CD4-positive, alpha-beta T cell (primary cell): ENCODE measurements at places on chromosomes 1 and 21.

DNA sequence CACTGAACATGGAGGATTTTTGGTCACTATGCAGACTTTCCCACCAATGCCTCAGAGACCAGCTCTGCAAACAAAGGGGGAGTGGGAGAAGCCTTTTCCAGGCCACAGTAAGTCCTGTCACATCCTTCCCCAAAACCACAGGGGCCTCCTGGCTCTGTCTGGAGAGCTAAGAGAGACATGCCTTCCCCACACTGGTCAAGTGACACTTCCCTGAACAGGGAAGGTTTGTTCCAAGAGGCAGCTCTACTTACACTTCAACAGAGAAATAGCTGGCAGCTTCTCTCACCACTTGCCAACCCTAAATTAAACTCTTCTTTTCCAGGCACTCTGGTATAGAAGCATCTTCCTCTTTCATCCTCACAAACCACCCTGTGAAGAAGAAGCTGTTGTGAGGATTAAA is 39.7 kb downstream of the EDN2 start:
- H3K27ac ChIP-seq, result no peak overlapping the region
- no peak overlapping the region for H3K4me3 ChIP-seq

GRCh38 chr1:182301467-182302198 is 90.0 kb downstream of the GLUL start:
- DNase-seq, result no peak
- H3K27ac ChIP-seq, result no peak overlapping the region
- no peaks in the 10 kb centered on the region for H3K36me3 ChIP-seq

DNA sequence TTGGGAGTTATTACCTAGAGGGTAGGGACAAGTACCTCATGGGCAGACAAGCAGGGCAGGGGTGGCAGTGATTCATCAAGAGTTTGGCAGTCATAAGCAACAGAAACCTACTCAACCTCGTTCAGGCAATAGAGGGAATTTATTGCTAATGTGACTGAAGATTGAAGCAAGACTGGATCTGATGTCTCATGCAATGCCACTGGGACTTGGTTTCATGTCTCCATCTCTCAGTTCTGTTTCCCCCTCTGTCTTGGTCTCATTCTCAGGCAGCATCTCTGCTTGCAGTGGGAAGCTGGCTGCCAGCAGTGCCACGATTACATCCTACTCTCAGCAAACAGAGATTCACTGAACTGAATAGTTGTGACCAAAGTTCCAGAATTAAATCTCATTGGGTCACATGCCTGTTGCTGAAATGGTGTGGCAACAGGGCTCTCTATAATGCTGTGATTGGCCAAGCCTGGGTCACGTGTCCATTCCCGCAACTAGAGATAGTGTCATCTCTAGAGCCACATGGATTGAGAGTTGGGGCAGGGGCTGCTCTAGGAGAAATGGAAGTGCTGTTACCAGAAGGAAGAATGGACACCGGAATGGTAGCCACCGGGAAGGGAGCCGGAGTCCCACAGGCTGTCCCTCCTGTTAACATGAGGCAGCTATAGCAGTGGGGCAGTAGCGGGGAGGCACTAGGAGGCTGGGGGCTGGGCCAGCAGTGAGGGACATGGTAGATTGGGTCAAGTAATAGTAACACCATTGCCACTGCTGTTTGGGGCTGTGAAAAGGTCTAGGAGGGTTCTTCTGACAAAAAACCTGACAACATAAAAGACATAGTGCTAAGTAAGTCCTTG is 3.9 kb upstream of the CDC42 start:
- no peak for DNase-seq
- no peak overlapping the region for H3K27ac ChIP-seq
- H3K4me1 ChIP-seq, result peaks cover 46% of the 10 kb centered on the region
- H3K27me3 ChIP-seq, result no peaks in the 10 kb centered on the region
- H3K4me3 ChIP-seq, result no peak overlapping the region

- H3K27me3 ChIP-seq, result no peaks in the 10 kb centered on the region
- H3K4me3 ChIP-seq, result no peak overlapping the region
- no peak for DNase-seq
- no peaks in the 10 kb centered on the region for H3K4me1 ChIP-seq
- H3K27ac ChIP-seq, result no peak overlapping the region
- no peaks in the 10 kb centered on the region for H3K36me3 ChIP-seq
Measured at GRCh38 chr1:78519446-78519845, 28.7 kb downstream of the PTGFR start.

DNA sequence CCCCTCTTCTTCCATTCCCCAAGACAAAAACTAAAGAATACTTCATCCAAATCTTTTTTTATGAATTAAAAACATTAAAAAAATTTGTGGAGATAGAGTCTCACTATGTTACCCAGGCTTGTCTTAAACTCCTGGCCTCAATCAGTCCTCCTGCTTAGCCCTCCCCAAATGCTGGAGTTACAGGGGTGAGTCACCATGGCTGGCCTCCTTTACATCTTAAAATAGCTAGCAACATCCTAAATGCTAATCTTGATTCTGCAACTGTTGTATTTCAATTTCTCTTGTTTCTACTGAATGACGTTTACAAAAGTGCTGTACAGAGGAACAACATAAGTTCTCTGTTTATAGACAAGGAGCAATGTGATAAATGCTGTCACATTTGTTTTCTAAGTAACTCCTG is 483.5 kb downstream of the ADGRL2 start:
- no peak overlapping the region for H3K4me3 ChIP-seq
- H3K27me3 ChIP-seq, result no peaks in the 10 kb centered on the region
- no peak overlapping the region for H3K27ac ChIP-seq

DNA sequence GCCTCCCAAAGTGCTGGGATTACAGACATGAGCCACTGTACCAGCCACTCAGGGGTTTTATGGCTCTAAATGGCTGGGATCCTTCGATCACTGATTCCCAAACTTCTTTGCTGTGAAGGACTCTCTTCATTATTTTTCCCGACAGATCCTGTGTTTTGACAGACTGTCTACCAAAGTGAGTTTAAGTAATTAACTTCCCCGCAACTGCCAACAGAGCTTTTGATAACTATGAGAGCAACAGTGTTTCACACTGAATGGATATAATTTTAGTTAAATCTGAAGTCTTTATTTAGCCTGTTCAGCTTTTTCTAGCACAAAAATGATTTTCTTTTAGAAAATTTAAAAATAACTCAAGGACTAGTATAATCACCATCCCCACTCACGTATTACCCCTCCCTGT is 12.6 kb upstream of the RABIF start:
- no peaks in the 10 kb centered on the region for H3K27me3 ChIP-seq
- H3K36me3 ChIP-seq, result peaks cover 45% of the 10 kb centered on the region
- H3K27ac ChIP-seq, result no peak overlapping the region
- H3K4me3 ChIP-seq, result no peak overlapping the region
- no peak for DNase-seq
- H3K4me1 ChIP-seq, result no peaks in the 10 kb centered on the region

DNA sequence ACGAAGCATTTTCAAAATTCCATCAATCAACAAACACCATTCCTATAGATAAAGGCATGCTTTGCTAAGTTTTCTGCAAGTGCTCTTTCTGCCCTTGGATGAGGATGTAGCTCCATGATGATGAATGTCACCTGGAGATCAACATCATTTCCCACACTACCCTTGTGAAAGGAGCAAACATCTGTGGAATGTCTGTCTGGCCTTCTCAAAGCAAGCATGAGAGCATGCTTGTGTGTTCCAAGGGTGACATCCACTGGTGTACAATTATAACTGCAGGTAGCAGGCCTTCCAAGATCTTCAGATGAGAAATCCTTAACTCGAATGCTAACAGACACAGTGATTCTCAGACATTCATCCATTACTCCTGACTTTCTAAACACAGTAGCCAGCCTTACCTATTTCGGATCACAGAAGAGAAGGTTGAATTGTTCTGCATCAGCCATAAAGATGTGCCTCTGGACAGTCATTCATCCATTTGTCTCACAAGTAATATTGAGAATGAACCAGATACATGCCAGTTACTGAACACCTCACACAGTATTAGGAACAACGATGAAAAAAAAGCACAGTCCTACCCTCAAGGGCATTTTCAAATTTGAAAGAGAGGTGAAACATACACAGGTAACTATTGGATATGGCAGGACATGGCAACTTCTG is 162.4 kb downstream of the TPR start:
- no peak for DNase-seq
- H3K27me3 ChIP-seq, result no peaks in the 10 kb centered on the region
- no peak overlapping the region for H3K27ac ChIP-seq
- H3K4me1 ChIP-seq, result no peaks in the 10 kb centered on the region

DNA sequence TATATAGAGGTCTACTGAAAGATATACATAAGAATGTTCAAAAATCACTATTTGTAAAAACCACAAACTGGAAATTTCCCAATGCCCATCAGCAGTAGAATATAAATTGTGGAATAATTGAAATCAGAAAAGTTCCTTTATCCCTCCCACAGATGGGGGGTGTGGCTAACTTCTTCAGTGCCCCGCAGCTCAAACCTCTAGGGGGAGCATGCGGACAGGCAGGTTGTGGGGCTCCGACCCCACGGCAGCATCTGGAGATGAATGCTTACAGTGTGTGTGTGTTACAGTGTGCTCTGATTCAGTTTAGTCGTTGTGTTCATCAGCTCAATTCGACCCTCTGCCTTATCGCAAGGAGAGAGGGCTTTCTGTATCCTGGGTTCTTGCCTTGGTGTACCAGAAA is 262.1 kb upstream of the LRRC7 start:
- H3K4me1 ChIP-seq, result no peaks in the 10 kb centered on the region
- H3K36me3 ChIP-seq, result no peaks in the 10 kb centered on the region
- no peaks in the 10 kb centered on the region for H3K27me3 ChIP-seq

GRCh38 chr21:42025376-42026081 is 15.4 kb upstream of the ZBTB21 start:
- H3K36me3 ChIP-seq, result no peaks in the 10 kb centered on the region
- no peak overlapping the region for H3K27ac ChIP-seq
- H3K4me3 ChIP-seq, result no peak overlapping the region
- no peaks in the 10 kb centered on the region for H3K4me1 ChIP-seq

- H3K27me3 ChIP-seq, result no peaks in the 10 kb centered on the region
- no peak overlapping the region for H3K4me3 ChIP-seq
- no peaks in the 10 kb centered on the region for H3K4me1 ChIP-seq
- no peak for DNase-seq
- H3K36me3 ChIP-seq, result no peaks in the 10 kb centered on the region
Measured at GRCh38 chr1:95506736-95507414, 272.9 kb downstream of the RWDD3 start.

- H3K27ac ChIP-seq, result no peak overlapping the region
- no peak for DNase-seq
- no peaks in the 10 kb centered on the region for H3K4me1 ChIP-seq
- no peak overlapping the region for H3K4me3 ChIP-seq
- H3K36me3 ChIP-seq, result no peaks in the 10 kb centered on the region
- no peaks in the 10 kb centered on the region for H3K27me3 ChIP-seq
Measured at GRCh38 chr1:181817091-181817490, 244.4 kb downstream of the ZNF648 start.

DNA sequence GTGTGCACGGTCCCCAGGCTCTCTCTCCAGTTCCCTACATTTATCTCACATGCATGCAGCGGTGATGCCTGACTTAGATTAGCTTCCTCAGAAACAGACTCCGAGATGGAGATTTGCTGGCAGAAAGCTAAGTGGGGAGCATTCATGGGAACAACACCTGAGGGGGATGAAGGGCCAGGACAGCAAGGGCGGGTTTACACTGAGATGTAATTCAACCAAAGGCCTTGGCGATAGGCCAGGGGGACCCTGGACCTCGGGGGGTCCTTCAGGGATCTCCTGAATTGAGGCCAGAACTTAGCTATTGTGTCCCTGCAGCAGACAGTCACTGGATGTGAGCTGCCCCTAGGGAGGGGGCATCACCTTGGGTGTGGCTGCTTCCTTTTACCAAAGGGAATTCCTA is 246.1 kb upstream of the CSF3R start:
- no peak overlapping the region for H3K27ac ChIP-seq
- H3K36me3 ChIP-seq, result no peaks in the 10 kb centered on the region
- H3K4me3 ChIP-seq, result no peak overlapping the region
- H3K27me3 ChIP-seq, result peaks cover 4% of the 10 kb centered on the region

DNA sequence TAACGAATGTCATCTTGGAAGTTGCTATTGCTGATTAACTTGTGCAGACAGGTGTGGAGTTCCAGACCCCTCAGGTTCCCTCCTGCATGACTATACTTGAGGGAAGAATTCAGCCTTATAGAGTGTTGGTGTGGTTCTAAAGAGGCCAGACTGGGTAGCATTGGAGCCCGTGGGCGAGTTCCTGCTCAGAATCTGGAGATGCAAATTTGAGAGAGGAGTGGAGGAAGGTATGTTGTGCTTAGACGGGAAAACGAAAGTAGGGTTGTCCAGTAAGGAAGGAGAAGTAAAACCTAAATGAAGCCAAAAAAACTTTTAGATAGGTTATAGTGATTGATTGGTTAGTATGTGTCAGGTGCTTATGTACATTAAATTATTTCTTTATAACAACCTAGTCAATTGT is 79.2 kb downstream of the ZNF326 start:
- no peak for DNase-seq
- no peak overlapping the region for H3K27ac ChIP-seq
- H3K4me1 ChIP-seq, result no peaks in the 10 kb centered on the region
- H3K4me3 ChIP-seq, result no peak overlapping the region
- H3K36me3 ChIP-seq, result no peaks in the 10 kb centered on the region

- H3K4me3 ChIP-seq, result no peak overlapping the region
- no peak for DNase-seq
- no peaks in the 10 kb centered on the region for H3K27me3 ChIP-seq
- H3K27ac ChIP-seq, result no peak overlapping the region
- no peaks in the 10 kb centered on the region for H3K4me1 ChIP-seq
Measured at GRCh38 chr1:53661496-53661895, 77.5 kb downstream of the GLIS1 start.

- no peak overlapping the region for H3K27ac ChIP-seq
- no peaks in the 10 kb centered on the region for H3K27me3 ChIP-seq
- peaks cover 26% of the 10 kb centered on the region for H3K4me1 ChIP-seq
Measured at GRCh38 chr1:9317591-9318417, 25.1 kb downstream of the SPSB1 start.

DNA sequence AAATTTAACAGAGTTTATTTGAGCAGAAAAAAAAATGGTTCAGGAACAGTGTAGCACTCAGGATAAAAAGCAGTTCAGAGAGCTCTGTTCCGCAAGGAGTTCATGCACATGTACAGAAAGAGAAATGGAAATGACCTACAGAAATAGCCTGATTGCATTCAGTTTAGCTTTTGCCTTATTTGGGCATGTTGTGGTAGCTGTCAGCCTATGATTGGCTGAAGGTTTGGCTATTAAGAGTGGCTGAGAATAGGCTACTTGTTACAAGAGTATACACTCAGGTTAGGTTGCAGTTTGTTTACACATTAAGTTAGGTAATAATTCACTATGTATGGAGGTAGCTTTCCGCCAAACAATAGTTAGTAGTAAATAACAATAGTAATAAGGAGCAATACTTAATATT is 511.0 kb upstream of the TMPRSS15 start:
- no peaks in the 10 kb centered on the region for H3K27me3 ChIP-seq
- no peaks in the 10 kb centered on the region for H3K4me1 ChIP-seq
- no peak overlapping the region for H3K4me3 ChIP-seq

DNA sequence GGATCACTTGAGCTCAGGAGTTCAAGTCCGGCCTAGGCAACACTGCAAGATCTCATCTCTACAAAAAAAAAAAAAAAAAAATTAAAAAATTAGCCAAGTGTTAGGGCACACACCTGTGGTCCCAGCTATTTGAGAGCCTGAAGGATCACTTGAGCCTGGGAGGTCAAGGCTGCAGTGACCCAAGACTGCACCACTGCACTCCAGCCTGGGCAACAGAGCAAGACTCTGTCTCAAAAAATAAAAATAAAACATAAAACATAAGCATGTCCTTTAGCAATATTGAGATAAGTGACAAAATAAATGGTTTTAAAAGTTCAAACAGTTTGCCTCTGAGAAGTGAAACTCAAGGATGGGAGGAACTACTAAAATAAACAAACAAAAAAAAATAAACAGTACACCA is 101.2 kb downstream of the RERE start:
- H3K27ac ChIP-seq, result no peak overlapping the region
- DNase-seq, result no peak
- peaks cover 3% of the 10 kb centered on the region for H3K4me1 ChIP-seq
- no peaks in the 10 kb centered on the region for H3K27me3 ChIP-seq

GRCh38 chr1:150551784-150552127 is 2.5 kb downstream of the ADAMTSL4 start:
- H3K27me3 ChIP-seq, result peaks cover 7% of the 10 kb centered on the region
- H3K4me3 ChIP-seq, result no peak overlapping the region
- peaks cover 41% of the 10 kb centered on the region for H3K4me1 ChIP-seq
- H3K27ac ChIP-seq, result no peak overlapping the region
